ENCODE measurements at places on chromosomes 11 and 22.

DNA sequence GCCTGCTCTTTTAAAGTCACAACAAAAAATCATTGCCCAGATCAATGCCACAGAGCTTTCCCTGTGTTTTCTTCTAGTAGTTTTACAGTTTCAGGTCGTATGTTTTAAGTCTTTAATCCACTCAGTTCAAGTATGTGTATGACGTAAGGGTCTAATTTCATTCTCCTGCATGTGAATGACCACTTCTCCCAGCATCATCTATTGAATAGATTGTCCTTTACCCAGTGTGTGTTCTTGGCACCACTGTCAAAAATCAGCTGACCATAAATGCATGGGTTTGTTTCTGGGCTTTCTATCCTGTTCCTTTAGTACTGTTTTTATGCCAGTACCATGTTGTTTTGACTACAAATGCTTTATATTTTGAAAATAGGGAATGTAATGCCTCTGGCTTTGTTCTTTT, 28.1 kb downstream of the INTS4 start:
- no peak for DNase-seq

GRCh38 chr11:2105511-2105910, 33.7 kb downstream of the IGF2 start:
- no peak for DNase-seq

DNA sequence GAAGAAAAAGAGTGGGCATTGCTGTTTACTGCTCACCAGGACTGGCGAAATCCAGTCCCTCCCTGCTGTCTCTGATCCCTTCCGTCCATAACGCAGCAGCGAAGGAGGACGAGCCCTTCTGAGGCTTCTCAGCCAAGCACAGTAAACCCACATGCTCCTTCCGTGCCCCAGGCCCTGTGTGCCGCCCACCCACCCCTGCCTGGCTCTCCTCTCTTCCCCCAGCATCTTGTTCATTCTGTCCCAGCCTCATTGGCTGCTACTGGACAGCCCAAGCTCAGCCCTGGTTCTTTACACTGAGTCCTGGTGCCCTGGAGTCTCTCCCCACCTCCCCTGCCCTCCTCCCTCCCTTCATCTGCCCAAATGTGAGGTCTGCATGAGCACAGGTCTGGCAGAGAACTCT, 559.7 kb downstream of the BRD1 start:
- no peak for DNase-seq

DNA sequence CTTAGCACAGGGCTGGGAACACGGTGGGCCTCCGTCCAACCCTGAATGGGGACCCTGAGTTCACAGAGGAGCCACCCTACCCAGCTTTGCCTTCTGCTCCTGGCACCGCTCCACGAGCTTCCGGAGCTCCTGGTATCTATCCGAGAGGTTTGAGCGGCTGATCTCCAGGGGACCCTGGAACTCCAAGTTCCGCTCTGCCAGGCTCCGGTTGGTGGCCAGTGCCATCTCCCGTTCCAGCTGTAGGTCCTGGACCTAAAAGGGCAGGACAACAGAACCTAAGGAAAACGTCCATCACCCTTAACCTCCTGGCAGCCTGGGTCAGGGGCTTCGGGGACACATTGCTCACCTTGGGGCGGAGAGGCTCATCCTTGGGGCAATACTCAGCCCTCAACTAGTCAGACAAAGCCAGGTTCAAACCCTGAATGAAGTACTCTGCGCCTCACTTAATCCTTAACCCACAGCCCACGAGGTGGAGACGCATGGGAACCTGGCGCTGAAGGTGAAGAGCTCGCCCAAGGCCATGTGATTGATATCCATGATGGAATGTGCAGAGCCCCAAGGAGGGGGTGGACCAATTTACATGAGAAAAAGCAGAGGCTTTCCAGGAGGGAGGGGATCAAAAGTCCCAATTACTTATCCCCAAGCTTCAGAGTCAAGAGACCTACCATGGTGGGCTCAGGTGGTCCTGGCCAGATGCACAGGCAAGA, 27.1 kb downstream of the VPS37C start:
- no peak for DNase-seq

GRCh38 chr11:68550485-68550817, 89.9 kb downstream of the PPP6R3 start:
- no peak for DNase-seq

DNA sequence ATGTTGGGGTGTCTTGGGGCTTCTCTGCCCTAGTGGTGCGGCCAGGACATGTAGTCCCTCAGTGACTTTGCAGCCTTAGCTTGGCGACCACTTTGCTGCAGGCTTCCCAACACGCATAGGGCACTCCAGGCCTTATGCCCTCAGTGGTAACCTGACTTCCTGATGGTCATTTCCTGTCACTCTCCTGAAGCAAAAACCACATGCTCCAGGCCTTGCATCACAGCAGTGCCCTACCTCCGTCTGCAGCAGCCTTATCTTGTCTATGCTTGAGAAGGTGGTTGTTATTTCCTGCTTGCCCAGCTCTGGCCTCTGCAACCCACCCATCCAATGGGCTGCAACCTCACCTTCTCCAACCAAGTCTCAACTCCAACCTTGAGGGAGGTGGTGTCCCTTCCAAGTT, 33.4 kb upstream of the PISD start:
- no peak for DNase-seq

GRCh38 chr11:95276139-95276538, 45.1 kb upstream of the SESN3 start:
- no peak for DNase-seq

DNA sequence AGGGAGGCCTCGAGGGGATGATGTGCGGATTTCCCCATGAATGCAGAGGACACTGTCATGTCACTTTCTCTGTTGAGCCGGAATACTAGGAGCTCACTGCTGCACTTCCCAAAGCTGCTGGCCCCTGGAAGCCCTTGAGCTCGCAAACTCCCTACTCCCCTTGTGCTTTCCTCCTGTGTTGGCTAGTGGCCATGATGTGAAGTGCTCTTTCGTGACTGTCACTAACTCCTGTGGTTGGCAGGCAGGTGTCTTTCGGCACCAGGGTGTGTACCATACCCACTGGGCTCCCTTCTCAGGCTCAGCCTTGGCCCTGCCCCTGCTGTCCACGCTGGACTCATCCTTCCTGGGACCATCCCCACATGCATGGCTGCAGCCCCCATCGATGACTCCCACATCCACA, 86.2 kb downstream of the BTBD10 start:
- DNase-seq = no peak

DNA sequence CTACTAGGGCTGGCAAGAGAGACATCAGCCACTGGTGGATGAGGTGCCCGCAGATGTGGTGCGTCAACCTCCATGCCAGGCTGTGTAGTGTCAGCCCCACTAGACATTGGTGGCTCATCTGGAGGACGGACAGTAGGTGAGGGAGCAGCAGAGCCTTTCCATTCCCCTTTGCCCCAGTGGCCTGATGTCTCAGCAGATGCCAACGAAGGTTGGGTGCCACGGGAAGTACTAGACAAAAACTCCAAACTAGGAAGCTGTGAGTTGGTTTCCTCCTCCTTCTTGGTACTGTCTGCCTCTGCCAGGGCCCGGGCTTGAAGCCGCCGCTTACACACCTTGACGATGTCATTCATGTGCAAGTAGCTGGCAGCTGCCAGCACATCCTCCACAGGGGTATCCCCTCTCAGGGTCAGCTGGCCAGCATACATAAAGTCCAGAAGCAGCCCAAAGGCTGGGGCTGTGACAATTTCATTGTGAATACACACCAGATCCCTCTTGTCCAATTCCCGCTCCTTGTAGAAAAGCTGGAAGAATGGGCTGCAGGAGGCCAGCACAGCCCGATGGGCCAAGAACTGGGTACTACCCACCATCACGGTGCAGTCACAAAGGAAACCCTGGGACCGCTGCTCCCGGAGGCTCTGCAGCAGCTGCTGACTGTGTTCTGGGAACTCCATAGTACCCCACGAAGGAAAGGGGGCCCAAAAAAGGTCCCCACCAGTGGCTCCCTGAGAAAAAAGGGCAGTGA, 795 bp downstream of the ZBTB3 start:
- no peak for DNase-seq

DNA sequence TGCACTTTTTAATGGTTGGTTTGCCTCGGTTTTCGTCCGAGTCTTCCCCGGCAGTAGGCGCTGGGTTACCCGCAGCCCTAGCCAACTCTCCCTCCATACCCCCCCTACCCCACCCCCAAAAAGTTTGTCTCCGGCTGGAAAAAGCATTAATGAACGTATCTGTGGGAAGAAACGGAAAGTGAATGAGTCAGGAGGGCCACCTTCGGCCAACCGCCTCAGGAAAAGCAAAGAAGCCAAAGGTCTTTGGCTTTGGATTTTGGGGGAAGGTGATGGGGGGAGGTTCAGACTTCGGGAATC, 508 bp upstream of the FLI1 start:
- no peak for DNase-seq

All from NCI-H2107 (cell line).